T-helper 2 cell treated with Interferon-gamma antibody and Interleukin-4, amounts not matched to agents 5 μg/mL and 100 μg/mL, for 36 hours (primary cell): ENCODE measurements at places on chromosomes 2 and 18.

DNA sequence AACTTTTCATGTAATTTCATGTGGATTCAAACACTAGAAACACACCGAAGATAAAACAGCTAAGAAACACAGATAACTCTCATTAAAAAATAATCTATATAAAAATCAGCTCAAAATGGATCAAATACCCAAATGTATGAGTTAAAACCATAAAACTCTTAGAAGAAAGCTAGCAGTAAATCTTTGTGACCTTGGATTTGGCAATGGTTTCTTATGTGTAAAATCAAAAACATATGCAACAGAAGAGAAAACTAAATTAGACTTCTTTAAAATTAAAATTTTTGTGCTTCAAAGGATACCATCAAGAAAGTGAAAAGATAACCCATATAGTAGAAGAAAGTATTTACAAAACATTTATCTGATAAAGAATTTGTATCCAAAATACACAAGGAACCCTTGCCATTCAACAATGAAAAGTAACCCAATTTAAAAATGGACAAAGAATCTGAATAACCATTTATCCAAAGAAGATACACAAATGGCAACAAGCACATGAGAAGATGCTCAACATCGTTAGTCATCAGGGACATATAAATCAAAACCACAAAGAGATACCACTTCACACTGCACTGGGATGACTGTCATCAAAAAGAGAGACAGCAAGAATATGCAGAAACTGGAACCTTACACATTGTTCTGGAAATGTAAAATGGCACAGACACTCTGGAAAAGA, 27.5 kb downstream of the GAREM1 start:
- no peak for DNase-seq

DNA sequence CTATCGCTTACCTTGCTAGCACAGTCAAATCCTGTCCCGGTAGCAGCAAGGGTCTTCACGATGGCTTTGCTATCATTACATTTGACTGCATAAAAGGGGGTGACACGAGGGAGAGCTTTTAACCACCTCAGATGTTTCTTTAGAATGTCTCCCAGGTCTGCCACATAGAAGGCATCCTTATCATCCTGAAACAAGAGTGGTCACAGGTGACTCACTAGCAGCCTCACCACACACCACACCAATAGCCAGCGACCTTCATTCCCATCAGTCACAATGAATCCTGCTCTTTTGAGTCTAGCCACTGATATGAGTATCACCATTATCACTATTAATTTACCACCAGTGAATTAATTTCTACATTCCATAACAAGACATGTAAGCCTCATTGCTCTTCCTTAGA, 3.7 kb downstream of the ODC1 start:
- peak; percentile 71 for DNase-seq

GRCh38 chr2:206940546-206940945, 1.2 kb downstream of the CPO start:
- DNase-seq: no peak

DNA sequence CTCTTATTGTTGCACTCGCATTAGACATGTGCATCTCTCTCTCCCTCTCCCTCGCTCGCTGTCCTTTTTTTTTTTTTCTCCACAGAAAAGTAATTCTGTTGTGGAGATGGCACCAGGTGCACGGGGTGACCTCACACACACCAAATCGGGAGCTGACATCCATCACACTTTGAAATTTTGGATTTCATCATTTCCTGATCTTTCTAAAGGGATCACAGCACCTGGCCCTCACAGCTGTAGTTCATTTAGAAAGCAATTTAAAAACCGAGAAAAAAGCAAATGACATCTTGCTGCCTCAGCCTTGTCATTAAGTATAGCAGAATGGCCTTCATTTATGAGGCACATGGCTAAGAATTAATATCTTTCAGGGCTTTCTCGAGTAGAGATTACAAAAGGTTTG, 717.2 kb downstream of the RNF144A start:
- DNase-seq: no peak

GRCh38 chr18:50594942-50595341, 35.1 kb downstream of the MAPK4 start:
- DNase-seq: no peak

DNA sequence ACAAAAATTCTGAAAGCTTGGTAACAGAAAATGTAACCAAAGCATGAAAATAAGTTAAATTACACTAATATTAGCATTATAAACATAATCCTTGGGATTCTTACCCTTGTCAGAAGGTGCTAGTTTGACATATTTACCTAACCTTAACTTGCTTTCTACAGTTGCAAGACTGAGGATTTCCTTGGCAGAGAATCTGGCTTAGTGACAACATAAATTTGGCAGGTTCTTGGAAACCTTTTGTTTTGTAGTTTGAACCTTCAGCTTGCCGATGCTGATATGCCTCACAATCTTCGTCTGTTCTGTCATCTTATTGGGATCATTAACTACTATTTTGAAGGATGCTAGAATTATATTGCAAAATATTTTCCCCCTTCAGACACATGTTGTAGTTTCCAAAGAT, 3.4 kb downstream of the XIRP2 start:
- no peak for DNase-seq

DNA sequence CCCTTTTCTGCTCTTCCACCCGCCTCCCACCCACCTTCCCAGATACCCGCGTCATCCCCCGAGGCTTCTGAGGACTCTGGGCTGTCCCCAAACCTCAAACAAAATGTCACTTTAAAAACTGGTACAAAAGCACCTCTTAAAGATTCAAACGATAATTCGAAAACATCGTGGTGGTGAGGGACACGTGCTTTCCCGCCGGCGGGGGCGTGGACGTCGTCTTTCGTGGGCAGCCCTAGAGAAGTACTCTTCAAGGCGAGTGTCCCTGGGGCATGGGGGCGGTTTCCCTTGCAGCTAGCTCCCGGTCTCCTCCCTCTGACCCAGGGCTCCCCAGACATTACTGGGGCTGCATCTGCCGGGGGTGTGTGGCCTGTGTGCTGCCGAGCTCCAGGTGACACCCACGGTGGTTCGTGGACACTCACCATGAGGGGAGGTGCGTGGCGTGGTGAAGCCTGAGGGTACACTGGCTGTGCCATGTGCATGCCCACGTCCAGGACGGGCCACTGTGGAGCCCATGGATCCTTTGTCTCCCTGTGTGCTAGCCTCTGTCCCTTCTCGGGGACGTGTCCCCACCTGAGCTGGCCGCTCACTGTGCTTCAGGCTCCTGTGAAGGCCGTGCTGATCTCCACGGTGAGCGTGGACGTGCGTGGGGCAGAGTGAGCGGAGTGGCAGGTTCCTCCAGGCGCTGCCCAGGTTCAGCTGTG, 117.8 kb downstream of the NFATC1 start:
- DNase-seq: no peak

DNA sequence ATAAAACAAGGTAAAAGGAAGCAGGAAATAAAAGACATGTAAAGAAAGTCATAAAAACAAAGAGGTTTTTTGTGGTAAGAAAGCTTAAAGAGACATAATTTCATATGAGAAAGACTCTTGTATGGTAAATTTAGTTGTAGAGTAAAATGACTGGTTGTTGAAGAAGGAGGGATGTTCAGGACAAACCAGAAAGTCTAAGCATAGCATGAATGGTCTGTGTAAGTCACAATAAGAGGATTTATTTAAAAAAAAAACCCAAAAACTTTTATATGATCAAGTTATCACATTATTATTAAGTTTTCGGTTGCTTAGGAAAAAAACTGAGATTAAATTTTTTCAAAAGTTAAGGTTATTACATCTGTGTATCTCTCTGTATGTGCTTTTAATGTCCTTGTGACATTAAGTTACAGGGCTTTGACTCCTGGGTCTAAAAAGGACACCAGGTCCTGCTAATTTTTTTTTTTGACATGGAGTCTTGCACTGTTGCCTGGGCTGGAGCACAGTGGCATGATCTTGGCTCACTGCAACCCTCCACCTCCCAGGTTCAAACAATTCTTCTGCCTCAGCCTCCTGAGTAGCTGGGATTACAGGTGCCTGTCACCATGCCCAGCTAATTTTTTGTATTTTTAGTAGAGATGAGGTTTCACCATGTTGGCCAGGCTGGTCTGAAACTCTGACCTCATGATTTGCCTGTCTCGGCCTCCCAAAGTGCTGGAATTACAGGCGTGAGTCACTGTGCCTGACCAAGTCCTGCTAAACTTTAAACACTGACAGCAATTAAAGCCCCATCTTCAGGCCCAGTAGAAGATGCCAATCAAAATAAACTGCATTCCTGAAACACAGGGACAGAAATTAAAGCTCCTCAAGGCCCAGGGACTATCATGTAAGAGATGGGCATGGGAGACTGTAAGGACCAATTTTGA, 14.2 kb upstream of the OXER1 start:
- DNase-seq: no peak

GRCh38 chr2:119260646-119261492, 37.2 kb downstream of the STEAP3 start:
- DNase-seq: no peak

- DNase-seq: no peak
These were observed 26.8 kb upstream of the SP3 start for GRCh38 chr2:173991856-173992588.

DNA sequence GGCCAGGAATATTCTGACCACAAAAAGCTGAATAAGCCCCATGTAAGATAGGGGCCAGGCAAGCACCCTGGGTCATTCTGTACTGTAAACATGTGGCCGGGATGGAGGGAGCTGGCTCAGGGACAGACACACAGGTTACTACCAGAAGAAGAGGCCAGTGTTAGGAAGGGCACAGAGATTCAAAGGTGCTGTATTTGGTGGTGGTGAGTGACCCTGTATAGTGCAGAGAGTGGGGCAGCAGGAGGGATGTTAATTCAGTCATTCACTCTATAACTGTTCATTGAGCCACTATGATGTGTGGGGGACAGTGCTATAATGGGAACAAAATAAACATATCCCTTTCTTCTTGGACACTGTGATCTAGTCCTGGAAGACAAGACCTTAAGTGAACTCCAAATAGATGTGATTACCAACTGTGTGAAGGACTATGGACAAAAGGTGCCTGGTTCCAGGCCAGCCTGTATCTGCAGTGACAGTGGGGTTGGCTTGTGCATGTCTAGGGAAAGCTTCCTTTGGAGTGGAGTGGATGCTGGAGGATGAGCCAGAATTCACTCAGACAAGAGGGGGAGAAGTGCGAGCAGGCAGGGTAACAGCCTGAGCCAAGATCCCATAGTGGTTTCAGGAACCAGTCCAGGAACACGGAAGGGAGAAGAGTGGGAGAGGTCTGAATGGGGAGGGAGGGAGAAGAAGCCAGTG, 8.3 kb downstream of the MOCOS start:
- no peak for DNase-seq

- no peak for DNase-seq
These were observed 19.7 kb upstream of the TNFAIP6 start for GRCh38 chr2:151337643-151338042.

GRCh38 chr2:218799990-218800389, 18.0 kb downstream of the CYP27A1 start:
- no peak for DNase-seq

DNA sequence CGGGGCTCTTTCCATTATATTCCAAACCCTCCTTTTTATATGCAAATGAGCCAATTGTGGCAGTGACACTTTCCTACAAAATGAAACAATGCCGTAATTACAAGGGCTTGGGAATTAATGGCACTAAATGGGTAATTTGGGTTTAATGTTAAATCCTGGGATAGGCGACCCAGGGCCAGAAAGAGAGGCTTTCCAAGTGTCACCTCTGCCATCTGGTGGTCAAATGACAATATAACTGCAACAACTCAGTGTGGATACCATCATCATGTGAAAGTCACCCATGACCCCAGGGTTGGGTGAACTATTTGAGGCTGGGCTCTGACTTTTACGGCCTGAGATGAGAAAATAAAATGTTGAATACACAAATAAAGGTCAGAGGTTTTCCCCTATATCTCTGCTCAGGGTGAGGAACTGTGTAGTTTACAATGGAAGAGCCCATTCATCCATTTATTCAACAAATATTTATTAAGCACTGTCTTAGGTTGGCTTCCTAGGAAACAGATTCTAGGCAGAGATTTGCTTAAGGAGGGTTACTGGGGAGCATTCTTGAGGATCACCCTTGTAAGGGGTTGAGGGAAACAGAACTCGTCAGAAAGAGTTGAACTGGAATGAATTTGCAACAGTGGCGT, 13.6 kb upstream of the THADA start:
- DNase-seq: peak; percentile 19

GRCh38 chr2:143758629-143759330, 629.6 kb downstream of the ARHGAP15 start:
- no peak for DNase-seq

GRCh38 chr2:36168115-36168514, 187.5 kb upstream of the CRIM1 start:
- DNase-seq: no peak

DNA sequence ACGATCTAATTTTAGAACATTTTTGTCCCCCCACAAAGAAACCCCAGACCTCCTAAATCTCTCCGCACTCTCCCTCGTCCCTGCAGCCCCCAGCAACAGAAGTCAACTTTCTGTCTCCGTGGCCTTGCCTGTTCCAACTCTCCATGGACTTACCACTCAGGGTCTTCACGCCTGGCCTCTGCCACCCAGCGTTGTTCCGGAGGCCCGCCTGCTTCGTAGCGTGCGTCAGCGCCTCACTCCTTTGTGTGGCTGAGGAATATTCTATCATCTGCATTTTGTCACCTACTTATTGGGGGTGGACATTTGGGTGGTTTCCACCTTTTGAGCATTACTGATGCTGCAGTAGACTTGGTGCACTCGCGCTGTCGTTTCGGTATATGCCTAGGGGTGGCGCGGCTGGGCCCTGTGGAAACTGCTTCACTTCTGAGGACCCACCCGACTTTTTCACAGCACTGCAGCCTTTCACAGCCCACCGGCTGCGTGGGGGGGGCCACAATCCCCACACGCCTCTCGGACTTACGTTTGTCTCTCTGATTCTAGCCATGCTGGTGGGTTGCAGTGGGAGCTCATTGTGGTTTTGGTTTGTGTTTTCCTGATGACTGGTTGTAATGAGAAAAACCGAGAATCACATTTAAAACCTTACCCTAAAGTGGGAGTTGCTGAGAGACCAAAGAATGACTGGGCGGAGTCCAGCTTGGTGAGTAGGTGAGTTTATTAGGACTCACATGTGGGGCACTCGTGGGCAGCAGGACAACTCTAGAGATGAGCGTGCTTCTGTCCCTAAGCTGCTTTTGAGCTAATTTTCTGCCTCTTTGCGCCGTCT, 1.4 kb upstream of the HSBP1L1 start:
- peak; percentile 62 for DNase-seq

DNA sequence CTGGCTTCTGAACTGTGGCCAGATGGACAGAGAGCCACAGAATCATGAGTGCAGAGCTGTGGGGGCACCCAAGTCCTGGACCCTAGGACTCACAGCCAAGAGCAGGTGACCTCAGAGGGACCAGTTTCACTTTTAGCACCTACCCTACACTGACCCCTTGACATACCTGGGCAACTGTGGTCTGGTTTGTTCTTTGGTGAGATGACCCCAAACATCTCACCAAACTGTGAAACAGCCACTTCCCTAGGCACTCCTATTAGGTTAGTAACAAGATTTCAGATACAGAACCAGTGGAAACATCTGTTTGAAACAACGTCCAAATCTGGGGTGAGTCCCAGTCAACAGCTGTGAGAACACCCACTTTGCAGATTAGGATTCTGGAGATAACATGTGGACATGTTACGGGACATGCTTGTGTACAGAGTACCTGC, 1.9 kb upstream of the ZFP36L2 start:
- DNase-seq: no peak
